NCI-H69 (cell line): ENCODE measurements at places on chromosomes 5 and 9.

DNA sequence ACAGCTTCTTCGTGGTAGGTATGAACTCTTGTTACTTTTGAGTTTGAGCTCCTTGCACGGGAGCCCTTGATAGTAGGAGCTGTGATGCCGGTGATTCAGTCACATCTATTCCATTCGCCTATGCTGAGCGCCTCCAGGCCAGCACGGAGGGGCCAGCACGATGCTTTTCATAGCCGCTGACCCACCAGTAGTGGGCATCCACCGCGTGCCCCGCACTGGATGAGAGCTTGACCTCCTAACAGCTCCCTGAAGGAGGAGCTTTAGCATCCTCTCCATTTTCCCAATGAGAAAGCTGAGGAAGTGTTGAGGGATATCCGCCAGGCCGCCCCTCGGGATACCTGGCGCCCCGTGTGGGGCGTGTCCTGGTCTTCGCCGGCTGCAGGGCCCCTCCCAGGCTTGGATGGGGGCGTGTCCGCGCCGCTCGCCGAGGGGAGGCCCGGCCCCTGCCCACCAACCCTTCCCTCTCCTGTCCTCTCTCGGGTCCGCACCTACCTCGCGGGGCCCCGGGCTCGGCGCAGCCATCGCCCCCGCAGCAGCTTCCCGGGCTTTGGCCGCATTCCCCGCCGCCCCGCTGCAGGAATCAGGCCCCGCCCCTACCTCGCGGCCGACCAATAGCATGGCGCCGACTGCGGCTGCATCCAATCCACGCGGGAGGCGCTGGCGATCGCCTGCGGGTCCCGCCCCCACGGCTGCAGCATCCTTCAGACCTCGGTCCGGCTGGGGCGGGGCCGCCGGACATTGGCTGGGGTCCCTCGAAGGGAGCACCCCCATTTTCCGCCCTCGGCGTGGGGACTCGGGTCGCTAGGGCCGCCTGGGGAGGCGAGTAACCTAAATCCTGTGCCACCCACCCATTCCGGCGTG, at the start of gene PIP5KL1:
Gene PIP5KL1, minus strand, starts transcription at position 547 of the 861 bp plus-strand sequence. Its CDS starts 25 bp downstream, at position 522.
- peak; percentile 95 for DNase-seq

DNA sequence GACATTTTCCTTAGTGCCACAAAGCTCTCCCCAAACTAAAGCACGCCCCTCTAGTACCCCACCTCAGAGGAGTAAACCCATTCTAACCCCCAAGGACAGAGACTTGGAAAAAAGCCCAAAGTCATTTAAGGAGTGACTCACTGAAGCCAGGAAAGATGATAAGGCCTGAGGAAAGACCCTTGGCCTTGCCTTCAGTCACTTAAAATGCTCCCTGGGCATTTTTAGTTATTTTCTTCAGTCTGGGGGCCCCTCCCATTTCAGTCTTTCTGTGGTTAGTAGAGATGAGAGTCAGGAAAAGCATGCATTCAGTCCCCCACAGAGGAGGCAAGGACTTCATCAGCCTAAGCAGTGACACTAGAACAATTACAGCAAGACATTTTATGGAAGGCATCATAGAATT, 13.7 kb upstream of the TLX3 start:
- peak; percentile 71 for DNase-seq

- DNase-seq = peak; percentile 89
Measured at GRCh38 chr9:81683238-81683637, 6.1 kb downstream of the TLE1 start.

DNA sequence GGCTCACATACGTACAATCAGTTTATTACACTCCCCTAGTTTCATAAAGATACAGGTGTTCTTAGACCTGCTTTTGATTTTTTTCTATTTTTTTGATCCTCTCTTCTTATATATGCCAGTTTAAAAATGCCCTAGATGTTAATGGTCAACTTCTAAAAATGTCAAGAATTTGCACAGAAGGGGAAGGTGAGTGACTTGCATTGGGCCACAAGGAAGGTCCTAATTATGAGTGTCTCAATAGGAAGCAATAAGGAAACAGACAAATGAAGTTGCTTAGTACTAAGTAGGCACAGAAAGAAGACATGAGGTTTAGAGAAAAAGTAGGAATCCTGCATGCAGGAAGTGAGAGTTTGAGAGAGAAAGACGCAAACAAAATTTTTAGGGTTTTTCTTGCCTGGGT, 3.2 kb upstream of the CCDC171 start:
- no peak for DNase-seq

DNA sequence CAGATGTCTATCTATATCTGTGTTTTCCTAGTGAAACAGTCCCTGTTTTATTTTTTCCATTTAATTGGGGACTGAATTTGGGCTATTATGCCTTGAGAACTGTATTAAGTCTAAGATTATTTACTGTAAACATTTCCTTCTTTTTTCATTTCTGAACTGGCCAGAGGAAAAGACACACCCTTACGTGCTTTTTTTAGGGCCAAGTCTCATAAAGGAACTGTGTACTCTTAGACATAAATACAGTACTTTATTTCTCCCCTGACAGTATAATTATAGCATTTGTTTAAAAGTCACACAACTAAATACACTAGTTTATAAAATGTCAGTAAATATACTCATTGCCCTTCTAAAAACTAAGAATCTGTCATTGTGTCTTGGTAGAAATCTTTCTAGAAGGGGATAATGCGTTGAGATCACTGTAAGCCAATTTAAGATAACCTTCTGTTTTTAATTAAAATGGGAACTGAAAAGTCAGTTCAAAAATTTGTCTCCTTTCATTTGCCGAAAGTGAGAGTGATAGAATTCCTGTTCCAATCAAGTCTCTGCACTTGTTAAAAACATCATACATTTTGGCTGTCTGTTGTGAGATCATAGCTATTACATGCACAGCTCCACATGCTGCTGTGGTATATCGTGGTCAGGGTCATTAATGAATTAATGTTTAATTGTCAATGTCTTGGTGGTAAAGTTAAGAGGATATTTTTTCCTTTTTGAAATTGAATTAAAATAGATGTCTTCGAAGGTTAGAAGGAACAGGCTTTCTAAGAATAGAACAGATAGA, 132.1 kb downstream of the FOCAD start:
- peak; percentile 53 for DNase-seq

GRCh38 chr5:142849880-142850279, 79.7 kb downstream of the ARHGAP26 start:
- DNase-seq = no peak

DNA sequence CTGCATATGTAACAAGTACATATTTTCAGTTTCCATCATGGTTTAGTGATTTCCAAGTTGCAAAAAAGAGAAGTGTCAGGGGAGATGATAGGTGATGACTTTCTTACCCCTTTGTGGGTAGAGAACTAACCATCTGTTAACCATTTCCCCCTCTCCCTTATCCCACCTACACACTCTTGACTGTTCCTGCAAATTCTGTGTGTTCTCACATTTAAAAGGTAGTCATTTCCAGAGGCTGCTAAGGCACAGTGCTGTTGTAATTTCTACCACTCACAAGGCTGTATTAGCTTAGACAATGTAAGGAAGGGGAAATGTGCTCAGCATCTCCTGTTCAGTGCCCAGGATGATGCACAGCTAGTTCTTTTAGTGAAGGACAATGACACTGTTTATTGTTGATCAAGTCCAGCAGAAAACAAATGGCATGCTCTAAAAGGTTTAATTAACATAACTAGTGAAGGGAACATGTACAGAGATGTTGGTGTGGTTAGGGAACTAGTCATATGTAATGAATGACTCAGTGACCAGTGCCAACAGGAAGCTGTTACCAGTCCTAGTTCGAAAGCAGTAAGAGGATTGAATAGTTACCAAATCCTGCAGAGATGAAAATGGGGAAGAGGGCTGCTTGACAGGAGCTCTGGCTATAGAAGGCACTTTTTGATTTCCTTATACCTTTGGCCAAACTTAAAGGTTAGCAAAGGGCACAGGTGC, 165.1 kb downstream of the PLK2 start:
- DNase-seq = no peak

- peak; percentile 59 for DNase-seq
Measured at GRCh38 chr9:119369680-119370366, 588 bp upstream of the BRINP1 start.

DNA sequence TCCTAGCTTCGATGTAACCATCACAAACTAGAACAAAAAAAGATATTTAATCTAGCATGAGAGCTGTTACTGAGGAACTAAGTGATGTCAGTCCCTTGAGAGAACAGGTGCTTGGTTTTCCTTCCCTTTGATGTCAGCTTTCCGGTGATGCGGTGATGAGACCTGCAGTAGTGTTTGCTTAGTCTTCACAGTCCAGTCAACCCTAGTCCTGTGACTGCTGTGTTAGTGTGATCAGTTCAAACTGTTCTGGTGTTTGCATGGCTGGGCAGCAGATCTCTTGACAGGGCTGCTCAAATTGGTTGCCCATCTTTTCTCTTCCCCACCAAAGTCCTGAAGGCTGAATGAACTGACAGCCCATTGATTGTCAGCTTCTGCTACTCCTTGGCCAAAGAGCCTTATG, 608.6 kb upstream of the DAB2 start:
- peak; percentile 55 for DNase-seq

DNA sequence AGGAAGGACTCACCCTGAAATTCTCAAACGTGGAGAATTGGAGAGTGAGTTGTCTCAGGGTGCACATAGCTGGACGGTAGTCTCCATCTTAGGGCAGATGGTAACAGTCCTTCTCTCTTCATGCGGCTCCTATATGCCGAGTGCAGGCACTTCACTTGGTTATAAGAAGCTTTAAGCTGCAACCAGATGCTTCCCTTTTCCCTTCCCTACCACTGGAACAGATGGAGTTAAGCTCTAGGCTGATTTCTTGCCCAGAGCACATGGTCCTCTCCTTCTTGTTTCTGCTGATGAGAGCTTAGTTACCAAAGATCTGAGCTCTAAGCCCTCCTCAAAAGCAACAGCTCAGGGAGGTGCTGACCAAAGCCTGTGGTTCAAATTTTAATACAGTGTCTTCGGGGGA, 355.7 kb downstream of the ARHGEF28 start:
- DNase-seq = no peak
